ENCODE measurements at places on chromosomes 11 and 22.

DNA sequence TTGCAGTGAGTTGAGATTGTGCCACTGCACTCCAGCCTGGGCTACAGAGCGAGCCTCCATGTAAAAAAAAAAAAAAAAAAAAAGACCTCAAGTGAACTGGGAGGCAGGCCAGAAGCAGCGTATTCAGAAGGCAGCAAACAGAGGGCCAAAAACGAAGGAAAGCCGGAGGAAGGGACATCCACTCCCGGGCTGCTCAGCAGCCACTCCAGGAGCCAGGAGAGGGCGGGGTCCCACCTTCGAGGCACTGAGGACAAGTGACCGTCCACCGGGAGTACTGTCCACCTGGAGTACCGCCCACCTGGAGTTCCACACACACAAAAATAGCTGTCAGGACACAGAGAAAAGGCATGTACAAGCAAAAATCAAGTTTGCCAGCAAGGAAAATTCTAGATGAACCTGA lies 5.5 kb downstream of the TOLLIP start:
- no peak for DNase-seq

GRCh38 chr11:48087974-48088681 lies 107.8 kb downstream of the PTPRJ start:
- peak; percentile 31 for DNase-seq

GRCh38 chr11:110921742-110922521 lies 209.7 kb upstream of the ARHGAP20 start:
- DNase-seq = peak; percentile 31

DNA sequence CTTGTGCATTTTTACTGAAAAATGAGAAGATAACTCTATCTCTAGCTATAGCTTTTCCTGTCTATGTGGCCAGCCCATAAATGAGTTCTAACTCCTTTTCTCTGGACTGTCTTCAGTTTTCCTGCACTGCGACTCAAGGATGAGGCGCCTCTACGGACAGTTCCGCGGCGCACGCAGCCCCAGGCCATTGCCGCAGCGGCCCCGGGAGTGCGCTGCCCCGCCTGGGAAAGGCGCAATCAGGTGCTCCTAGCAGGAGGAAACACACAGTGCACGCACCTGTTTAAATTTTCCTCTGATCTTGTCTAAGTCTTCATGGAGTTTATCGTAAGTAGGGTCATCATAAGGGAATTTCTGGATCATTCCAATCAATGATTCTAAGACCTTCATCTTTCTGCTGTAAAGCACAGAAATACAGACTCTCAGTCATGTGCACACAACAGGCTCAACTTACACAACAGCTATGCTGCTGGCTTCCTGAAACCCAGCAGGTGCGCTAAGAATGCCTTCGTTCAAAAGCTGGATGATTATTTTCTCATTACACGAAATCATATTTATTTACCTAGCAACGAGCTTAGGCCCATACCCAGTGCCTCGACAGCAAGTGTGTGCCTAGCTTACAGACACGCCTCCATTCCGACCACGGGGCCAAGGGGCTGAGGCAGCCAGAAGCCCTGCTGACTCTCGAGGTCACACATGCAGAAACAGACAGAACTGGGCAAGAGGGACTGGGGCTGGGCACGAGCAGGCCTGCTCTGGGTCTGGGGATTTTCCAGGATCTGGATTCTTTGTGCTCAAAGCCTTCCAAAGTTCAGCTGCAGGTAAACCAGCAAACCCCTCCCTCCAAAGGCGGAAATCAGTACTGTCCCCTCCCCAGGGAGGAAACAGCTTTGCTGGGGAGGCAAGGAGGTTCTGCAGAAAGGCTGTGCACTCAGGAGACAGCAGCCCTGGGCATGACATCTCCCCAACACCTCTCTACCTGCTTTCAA lies 7.2 kb downstream of the LTO1 start:
- DNase-seq = no peak

DNA sequence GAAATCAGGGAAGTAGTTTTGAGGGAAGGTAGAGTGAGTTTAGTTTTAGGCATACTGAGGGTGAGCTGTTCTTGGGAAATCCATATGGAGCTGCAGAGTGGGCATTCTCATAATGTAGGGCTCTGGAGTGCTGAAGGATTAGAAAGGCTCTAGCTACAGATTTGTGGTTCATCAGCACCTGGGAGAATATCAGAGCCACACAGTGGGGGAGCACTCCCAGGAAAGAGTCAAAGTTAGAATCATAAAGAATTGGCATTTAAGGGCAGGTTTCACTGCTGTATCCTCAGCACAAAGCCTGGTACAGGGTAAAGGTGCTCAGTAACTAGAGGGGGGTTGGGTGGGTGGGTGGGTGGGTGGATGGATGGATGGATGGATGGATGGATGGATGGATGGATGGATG lies 52.5 kb downstream of the SLN start:
- no peak for DNase-seq

DNA sequence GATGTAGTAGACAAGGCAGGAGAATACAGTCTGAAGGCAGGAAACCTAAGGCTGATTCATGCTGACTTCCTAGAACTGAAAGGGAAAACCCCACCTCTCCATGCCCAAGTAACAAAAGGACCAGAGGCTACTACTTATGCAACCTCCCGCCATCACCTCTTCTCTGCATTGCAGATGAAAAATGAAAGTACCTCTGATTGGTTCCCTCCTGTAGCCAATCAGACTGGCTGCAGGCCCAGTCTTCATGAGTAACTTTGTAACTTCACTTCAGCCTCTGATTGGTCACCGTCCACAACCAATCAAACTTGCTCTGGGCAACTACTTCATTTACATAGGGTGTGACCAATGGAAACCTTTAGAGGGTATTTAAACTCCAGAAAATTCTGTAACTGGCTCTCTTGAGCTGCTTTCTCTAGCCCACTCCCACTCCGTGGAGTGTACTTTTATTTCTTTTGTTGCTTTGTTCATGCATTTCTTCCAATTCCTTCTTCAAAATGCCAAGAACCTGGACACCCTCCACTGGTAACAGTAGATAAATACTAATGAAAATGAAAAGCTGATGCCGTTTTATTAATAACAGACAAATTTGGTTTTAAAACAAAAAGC lies 5.2 kb upstream of the MAP6 start:
- peak; percentile 73 for DNase-seq

GRCh38 chr22:37283393-37283937 lies 1.2 kb downstream of the CYTH4 start:
- DNase-seq = peak; percentile 13

- DNase-seq = no peak
These were observed 54.1 kb downstream of the RELT start for GRCh38 chr11:73430326-73430725.

DNA sequence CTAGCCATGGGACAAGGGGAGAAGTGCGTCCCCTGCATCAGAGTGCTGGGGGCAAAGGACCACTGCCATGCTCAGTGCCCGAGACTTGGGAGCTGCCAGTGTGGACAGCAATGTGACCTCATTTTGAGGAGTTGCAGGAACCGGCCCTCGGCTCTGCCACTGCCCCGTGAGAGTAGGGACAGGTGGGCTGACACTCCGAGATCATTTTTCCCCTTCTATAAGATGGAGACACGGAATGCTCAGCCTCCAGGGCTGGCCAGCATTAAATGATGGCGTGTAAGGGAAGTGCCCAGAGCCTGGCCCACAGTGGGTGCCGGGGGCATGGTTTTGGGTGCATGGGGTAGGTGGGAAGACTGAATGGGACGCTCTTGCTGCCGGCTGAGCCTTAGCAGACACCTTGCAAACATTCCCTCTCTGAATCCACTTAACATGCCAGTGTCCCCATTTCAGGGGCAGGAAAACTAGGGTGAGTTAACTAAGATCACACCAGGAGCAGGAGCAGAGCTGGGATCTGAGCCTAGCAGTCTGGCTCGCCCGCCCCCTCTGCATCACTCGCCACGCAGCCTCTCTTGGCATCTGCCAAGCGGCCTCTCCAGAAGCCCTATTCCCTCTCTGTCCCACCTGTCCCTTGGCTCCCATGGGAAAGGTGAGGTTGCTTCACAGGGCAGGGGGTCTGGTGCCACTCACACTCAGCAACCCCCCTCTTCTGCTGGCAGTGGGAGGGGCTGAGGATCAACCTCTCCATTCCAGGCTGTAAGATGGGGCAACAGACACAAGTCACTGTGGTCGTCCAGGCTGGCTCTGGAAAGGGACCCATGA lies 13.6 kb downstream of the NPTXR start:
- DNase-seq = no peak

DNA sequence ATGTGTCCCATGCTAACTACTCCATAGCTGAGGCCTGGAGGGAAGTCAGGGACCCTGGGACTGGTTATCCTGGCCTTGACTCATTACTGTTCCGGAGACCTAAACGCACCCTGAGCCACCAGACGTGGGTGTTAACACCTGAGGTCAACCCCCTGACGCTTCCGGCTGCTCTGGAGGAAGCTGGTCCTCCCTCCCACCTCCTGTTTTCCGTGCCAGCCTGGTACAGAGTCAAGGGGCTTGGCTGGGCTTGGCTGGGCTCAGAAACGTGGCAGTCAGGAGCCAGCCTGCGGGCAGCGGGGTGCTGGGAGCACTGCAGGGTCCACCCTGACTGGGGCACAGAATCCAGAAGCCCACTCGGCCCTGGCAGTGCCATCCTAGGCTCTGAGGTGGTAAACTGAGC lies 2.6 kb downstream of the TMPRSS4 start:
- DNase-seq = no peak

- DNase-seq = no peak
These were observed 829 bp upstream of the APOC3 start for GRCh38 chr11:116828632-116829524.

DNA sequence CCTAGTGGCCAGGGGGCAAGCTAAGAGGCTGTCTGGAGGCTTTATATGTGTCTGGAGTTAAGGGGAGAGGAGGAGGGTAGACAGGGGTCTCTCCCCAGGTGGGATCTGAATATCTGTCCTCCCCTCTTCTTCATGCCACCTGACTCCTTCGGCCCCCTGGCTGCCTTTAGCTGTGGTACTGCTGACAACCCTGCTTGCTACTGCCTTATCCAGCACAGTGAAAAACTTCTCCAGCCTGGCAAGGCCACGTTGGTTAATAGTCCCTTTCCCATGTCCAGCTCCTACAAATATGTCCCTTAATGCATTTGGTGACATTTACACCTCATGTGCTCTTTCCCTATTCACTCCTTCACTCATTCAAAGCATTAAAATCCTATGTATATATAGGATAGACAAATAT lies 42.4 kb upstream of the NNMT start:
- no peak for DNase-seq

- peak; percentile 88 for DNase-seq
These were observed 20.2 kb downstream of the FADS3 start for GRCh38 chr11:61871158-61871597.

DNA sequence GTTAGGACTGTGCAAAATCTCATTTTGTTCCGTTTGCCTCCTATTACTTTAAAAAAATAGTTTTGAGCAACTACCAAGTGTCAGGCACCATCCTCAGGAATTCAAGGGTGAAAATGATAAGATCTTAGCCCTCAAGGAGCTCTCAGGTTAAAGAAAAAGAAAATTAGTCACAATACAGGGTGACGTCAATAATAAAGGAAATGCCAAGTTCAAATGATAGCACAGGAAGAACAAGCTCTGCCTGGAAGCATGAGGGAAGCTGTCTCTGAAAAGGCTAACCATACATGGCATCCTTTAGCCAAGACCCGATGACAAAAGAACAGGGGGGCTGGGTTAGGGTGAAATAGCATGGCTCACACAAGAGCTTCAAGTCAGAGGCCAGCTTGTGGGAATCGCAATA lies 11.1 kb upstream of the MPZL2 start:
- DNase-seq = peak; percentile 66

- DNase-seq = no peak
These were observed 12.2 kb upstream of the SMPD1 start for GRCh38 chr11:6377902-6378639.

DNA sequence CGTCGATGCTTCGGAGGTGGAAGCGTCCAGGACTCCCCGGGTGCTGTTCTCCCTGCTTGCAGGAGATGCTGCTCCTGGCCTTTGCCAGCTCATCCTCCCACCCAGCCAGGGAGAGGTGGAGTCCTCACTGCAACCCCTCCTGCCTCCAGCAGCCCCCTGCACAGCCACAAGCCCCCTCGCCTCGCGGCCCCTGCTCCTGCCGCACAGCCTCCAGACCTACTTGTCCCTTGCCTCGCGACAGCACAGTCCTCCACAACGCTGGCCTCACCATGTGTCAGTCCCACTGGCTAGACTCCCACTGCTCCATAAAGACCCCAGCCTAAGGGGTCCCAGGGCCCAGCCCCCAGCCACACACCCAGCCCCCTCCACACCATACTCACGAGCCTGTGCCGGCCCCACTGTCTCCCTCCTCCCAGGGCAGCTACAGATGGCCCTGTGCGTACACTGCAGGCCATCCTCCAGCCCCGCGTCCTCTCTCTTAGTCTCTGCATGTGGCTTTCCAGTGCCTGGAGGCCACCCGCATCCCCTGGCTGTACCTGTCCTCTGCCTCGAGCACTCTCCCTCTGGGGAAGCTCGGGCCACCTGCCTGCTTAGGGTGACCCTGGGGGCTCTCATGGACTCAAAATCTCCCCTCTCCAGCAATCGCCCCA lies 91.5 kb downstream of the CELSR1 start:
- DNase-seq = no peak

GRCh38 chr22:24178502-24179440 lies 2.5 kb upstream of the SUSD2 start:
- no peak for DNase-seq

- peak; percentile 96 for DNase-seq
These were observed 14.9 kb downstream of the PPM1F start for GRCh38 chr22:21937821-21938070.

- no peak for DNase-seq
These were observed 8.5 kb upstream of the ME3 start for GRCh38 chr11:86680716-86681482.

DNA sequence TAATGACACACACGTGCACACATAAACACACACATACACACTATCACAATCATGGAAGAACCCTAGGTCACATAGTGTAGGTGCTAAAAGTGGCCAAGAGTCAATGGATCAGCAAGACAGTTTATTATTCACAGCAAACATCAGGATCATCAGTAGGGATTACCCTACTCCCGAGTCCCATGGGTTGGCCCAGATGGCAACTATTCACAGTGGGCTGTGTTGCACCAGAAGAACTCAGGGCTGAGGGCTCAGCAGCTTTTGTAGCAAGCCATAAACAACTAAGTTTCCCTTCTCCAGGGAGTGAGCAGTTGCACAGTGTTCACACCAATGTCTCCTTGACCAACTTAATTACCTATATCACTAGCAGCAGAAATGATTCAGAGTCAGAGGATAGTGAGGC lies 20.8 kb downstream of the PRDM11 start:
- DNase-seq = no peak

DNA sequence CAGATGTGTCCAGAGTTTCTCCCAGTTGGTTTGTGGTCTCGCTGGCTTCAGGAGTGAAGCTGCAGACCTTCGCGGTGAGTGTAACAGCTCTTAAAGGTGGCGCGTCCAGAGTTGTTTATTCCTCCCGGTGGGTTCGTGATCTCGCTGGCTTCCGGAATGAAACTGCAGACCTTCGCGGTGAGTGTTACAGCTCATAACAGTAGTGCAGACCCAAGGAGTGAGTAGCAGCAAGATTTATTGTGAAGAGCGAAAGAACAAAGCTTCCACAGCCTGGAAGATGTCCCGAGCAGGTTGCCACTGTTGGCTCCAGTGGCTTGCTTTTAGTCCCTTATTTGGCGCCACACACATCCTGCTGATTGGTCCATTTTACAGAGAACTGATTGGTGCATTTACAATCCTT lies 1.8 kb upstream of the PGA3 start:
- DNase-seq = no peak

- peak; percentile 35 for DNase-seq
These were observed 349 bp downstream of the TSSC4 start for GRCh38 chr11:2400762-2401435.

Data from EH (cell line).